CD4-positive, alpha-beta T cell (primary cell): ENCODE measurements at places on chromosomes 4 and X.
A peak's percentile ranks its signal among the peaks of the same experiment; 100 is the strongest.

DNA sequence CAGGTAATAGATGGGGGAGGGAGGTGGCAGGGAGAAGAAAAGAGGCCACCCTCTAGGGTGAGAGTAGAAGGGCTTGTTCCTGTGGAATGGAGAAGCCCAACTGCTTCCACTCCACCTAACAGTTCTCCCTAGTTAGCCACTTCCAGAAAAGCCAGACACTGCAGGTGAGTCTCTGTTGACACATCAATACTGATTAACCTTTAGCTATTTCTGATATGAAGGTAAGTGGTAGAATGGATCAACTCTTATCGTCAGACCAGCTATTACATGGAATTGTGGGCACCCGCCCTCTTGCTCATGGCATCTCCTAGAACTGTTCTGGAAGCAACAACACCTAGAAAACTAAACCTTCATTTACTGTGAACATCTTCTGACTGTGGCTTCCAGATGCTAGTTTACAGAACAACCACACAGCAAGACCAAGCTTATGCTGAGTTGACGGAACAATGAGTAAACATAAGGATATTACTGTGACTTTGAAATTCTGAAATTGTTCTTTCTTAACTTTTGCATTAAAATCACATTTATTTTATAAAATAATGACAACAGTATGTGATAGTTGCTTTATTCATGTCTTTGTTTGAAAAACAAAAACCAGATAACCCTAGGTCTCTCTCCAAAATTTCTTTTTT, 44.7 kb downstream of the ANXA3 start:
- DNase-seq, result no peak

- DNase-seq, result no peak
Measured at GRCh38 chrX:46929439-46930261, 17.4 kb downstream of the JADE3 start.

GRCh38 chr4:63788271-63788670, 621.0 kb downstream of the TECRL start:
- DNase-seq, result no peak

GRCh38 chrX:30900227-30900626, 11.2 kb upstream of the TAB3 start:
- no peak for DNase-seq

DNA sequence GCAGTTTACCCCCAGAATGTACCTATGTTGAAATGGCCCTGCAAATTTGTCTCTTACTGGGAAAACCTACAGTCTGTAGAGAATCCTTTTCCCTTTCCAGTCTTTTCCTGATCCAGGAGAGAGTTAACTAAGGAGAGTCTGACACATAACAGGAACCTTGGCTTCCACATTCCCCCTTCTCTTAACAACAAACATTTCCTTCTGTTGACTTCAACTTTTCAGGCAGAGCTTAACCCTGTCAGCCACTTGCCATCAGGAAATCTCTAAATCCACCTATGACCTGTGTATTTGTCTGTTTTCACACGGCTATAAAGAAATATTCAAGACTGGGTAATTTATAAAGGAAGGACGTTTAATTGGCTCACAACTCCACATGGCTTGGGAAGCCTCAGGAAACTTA, 45.6 kb upstream of the GPR78 start:
- DNase-seq, result no peak

GRCh38 chrX:38664285-38664684, 102.9 kb downstream of the TSPAN7 start:
- no peak for DNase-seq

DNA sequence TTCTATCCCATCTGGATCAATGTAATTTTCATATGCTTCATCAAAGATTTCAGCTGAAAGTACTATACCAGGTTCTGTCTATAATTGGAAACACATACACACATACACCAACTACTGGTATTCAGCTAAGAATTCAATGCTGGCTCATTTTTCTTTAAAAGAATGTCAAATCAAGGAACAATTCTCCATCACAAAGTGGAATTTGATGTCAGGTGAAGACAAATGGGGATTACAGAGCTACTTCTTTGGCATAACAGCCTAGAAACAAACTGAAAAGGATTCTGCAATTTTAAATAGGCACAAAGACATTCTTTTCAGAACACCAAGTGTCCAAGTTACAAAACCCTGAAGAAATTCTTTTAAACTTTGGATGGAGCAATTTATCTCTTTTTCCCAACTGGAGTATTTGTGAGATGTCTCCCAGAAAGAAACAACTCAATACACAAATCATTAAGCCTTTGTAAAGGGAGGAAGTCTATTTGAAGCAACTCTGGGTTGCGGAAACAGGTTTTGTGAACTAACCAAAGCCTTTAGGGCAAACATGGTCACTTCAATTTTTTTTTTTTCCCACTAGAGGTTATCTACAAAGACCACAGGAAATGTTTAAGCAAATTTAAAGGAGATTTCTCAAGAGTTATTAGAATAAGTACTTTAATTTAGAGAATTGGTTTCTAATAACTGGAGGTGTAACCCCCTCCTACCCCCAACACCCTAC, 1.9 kb upstream of the FAM9C start:
- no peak for DNase-seq

DNA sequence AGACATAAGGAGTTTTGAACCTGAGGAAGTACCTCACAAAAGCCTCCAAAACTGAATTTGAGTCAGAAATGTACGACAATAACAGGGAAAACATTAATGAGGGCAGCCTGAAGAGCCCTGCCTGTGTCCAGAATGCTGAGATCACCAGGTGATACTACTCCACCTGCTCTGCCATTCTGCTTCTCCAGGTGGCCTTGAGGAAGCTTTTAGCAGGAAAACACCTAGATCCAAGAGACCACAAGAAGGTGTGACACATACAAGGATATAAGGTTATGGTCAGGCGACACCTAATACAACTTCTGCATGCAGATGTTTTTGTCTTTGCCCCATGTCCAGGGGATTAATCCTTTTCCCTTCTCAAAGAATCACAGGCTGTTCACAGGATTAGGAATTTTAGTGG, 15.3 kb downstream of the SOWAHB start:
- DNase-seq, result no peak

DNA sequence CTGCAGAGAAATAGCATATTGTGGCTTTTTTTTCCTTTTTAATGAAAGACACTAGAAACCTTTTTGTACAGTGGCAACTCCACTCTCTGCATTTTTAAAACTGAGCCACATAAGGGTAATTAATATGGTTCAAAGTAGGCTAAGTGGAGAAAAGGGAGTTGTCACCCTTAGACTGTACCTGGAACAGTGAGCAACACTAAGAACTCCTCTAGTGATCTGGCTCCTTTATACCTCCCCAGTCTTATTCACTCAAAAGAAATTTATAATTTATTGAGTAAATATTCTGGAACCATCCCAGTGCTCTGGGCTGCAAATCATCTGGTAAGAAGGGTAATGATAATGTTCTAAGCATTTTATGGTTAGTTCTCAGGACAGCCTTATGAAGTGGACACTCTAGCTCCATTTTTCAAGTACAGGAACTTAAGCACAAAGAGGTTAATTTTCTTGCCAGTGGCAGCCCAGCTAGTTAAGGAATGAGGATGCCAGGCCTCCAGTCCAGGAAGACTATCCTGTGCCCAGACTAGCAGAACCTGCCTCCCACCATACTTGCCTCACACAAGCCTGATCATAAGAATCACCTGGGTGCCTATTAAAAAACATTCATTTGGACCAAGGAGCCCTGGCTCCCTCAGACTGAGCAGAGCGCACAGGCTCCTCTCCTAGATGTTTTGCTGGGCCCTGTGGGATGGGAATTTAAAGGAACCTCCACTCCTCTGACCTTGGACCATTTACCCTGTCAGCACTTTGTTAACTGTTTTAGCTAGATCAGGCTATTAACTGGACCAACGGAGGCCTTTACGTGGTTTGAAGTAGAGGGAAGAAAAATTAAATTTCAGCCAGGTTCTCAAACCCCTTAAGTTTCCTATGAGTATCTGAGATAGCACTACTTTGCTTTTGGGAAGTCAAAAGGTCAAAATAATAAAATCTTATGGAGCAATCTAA, 102.6 kb downstream of the PDE5A start:
- no peak for DNase-seq

DNA sequence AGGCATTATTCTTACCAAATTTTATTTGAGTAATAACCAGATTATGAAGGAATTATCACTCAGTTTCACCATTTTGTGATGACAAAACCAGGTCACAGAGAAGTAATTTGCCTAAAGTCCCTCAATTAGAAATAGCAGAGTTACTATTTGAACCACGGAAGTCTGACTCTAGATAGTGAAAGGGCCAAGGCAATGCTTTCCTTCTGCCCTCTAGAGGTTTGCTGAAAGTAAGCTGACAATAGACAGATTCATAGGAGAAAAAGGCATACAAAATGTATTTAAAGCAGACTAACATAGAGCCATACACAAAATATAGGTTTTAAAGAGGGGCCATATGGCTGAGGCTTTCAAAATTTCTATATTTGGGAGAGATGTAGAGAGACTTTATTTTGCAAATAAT, 43.1 kb downstream of the CXXC4 start:
- no peak for DNase-seq

DNA sequence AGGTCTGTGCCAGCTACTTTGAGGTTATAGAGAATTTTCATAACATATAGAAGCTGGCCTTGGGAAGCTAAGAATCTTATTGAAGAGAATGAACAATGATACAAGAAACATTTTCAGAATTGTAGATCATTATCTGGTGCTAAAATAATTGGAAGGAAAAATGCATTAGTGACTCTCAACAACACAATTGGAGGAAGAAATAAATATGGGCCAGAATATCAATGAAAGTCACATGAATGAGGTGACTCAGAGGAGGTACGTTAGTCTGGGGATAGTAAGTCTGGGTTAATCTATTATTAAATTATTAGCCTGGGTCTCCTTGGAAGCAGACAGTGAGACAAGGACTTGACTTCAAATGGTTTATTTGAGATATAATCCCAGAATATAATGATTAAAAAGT, 529.3 kb upstream of the SLIT2 start:
- DNase-seq, result no peak

GRCh38 chr4:121980643-121981042, 28.8 kb upstream of the TRPC3 start:
- DNase-seq, result no peak

DNA sequence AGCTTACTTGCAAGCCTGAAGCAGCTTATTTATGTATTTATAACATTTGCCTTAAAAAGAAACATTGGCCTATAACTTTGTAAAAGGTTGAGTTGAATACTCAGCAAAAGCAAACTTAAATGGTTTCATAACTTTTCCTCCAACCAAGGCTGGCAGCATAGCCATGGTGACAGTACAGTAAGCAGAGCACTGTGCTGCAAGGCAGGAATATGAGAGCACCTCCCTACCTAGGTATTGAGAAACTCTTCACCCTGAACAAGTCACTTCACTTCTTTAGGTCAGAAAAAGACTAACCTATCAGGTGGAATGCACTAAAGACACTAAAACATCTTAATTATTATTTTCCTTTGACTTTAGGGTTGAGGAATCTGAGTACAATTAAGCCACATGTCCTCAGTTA, 63.9 kb upstream of the GYPA start:
- DNase-seq, result no peak

GRCh38 chr4:25767877-25768725, 94.7 kb downstream of the SEL1L3 start:
- no peak for DNase-seq

GRCh38 chrX:35442421-35442820, 355.7 kb upstream of the MAGEB16 start:
- DNase-seq, result no peak

GRCh38 chrX:39327255-39327654, 526.0 kb downstream of the MID1IP1 start:
- no peak for DNase-seq

DNA sequence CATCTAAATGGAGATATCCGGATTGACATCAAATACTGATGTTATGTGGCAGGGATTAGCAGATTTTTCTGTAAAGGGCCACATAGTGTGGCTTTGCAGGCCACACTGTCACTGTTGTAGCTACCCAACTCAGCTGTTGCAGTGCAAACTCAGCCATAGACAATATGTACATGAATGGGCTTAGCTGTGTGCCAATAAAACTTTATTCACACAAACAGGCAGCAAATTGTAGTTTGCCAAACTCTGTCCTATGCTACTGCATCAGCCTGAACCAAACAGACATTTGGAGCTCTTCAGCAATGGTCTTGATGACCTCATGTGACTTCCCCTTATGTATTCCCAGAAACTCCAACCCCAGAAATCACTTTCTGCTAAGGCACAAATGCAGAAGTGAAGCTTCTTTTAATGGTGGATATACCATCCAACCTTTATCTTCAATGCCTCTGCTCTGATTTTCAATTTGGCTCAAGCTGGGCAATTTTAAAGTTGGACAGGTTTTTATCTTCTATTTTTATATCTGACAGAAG, 18.4 kb upstream of the TRPC5OS start:
- DNase-seq, result no peak

- DNase-seq, result peak; percentile 39
Measured at GRCh38 chr4:83180431-83180968, 66.0 kb upstream of the PLAC8 start.

DNA sequence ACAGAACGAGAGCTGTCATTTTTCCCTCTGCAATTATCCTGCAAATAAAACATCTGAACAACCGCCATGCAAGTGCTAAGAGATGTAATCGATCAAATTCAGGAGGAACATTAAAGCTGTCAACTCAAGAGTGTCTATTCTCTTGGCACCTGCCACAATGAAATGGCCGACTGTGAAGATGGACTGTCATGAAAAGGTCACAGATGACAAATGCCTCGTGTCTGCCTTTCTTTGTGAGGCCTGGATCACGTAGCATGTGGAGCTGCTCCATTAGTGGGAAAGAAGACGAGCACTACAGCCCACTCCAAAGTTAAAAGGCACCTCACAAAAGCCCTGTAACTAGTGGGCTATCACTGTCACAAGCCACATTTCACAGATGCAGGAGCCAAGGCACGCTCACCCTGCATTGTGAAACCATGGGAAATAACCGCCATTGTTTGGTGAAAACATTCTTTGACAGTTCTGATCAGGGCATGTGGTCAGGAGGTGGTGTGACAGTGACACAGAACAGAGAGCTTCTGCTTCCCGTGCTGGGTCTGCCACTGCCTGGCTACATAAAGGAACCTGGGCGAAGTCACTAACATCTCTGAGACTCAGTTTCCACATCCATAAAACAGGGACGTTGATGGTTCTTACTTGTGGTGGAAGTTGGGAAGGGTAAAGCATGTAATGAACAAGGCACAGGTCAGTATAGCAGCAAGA, 98.9 kb downstream of the EVC2 start:
- no peak for DNase-seq

- DNase-seq, result no peak
Measured at GRCh38 chr4:110823251-110823650, 200.4 kb upstream of the PITX2 start.

DNA sequence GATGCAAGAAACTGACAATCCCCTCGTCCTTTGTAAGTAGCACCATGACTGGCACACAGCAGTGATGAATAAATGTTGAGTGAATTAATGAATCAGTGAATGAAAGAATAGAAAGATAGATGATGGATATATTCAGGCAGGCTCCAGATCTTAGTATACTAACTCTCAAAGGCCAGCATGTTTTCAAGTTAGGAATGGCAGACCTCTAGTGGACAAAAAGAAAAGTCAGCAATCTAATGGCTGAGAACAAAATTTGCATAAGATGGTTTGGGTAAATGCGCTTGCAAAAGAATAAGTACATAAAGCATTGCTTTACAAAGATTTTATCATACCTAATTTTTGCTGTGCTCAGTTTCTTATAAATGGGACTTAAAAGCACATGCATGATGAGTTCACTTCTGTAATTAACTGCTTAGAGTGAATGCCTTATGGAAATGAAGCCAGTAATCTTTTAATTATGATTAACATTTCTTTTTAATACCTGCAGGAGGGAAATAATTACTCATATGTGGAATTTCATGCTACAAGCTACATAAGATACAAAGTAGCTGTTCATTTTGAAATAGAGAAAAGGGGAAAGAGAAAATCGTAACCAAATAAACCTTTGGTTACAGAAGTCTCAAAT, 126.9 kb upstream of the GPRIN3 start:
- no peak for DNase-seq
